ENCODE measurements at places on chromosomes 7 and 10. TPM values are rescaled to one million over a fixed set of nuclear protein-coding genes. Genes with fewer than 3 reads are reported as not detected.

GRCh38 chr7:98777051-98777450 lies 92.8 kb downstream of the TMEM130 start:
- DNase-seq = no peak

DNA sequence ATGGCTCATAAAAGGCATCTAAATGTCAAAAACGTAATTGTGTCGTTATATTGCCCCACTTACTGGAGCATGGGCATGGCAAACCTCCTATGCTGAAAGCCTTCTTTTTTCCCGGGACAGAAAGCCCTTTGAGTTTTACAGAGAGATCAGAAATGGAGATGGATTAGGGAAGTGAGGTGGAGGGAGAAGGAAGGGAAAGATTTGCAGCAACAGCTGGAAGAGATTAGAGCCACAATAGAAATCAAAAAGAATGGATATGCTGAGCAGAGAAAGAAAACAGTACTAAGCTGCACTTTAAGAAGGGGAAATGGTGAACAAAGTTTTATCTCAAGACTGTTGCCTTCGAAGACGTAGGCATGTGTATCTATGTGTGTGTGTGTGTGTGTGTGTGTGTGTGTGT lies 97.2 kb upstream of the PCGF5 start:
- no peak for DNase-seq

DNA sequence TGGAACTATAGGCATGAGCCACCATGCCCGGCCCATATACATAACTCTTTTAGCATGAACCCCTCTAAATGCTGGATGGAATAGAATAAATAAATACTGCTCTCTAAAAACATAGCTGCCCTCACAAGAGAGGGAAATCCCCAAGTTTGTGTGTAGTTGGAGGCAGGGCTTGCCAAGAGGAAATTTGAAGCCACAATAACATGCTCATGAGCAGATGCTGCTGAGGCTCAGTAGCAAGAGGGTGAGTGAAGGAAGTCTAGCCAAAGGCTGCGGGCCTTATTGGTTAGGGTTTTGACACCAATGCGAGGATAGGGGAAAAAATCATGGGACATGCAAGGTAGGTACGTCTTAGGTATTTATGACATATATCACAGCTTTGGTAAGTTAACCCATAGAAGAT lies 17.3 kb downstream of the TPK1 start:
- DNase-seq = no peak

- DNase-seq = no peak
These were observed 69.9 kb downstream of the NKX6-2 start for GRCh38 chr10:132715776-132716680.

DNA sequence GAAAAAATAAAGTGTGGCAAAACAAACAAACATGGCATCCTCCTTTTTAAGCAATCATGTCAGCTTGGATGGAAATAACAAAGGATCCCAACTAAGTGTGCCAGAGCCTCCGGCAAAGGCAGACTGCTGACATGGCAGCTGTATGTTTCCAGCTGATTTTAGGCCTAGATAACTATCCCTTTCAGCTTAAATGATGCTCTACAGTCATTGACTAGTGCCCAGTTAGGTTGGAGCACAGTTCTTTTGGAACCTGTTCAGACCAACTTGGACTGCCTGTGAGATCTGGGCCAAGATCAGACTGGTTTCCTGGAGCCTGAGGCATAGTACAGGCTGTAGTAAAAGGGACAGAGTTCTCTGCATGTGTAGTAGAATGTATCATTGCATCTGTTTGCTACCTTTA lies 128.7 kb downstream of the DYNC1I1 start:
- no peak for DNase-seq

DNA sequence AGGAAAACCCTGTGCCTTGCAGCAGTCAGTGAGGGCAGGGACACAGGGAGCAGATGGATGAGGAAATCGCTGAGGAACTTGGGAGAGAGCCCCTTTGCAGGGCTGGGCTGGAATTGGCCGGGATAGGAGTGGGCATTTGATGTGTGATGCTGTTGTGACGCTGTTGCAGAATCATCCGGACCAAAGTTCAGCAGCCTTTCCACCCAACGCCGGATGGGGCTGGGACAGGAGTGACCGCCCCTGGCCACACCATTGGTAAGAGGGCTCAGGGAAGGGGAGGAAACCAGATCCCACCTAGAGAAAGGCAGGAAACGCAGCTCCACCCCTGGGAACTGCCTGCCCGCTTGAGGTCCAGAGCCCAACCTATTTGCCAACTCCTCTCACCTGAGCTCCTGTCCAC lies 33.9 kb downstream of the PAX2 start:
- DNase-seq = no peak

DNA sequence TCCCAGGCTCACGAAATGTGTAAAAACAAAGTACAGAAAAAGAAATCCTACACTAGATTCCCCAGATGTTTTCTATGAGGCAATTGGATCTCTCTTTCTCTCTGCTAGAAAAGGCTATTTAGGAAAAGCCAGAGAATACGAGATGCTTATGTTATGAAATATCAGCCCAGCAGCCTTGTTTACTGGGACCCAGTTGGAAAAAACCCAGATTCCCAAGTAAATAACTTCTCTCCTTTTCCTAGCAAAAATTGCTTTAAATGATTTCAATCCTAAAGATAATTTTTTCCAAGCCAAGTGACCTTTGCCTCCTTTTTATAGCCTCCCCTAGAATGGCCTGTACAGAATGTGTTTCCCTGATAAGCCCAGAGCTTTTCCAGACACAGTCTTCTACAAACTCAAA lies 199.3 kb downstream of the PLXNA4 start:
- no peak for DNase-seq

- no peak for DNase-seq
These were observed 137.4 kb downstream of the TNS3 start for GRCh38 chr7:47444376-47445098.

- DNase-seq = no peak
These were observed 6.5 kb downstream of the DUSP5 start for GRCh38 chr10:110504111-110504735.

DNA sequence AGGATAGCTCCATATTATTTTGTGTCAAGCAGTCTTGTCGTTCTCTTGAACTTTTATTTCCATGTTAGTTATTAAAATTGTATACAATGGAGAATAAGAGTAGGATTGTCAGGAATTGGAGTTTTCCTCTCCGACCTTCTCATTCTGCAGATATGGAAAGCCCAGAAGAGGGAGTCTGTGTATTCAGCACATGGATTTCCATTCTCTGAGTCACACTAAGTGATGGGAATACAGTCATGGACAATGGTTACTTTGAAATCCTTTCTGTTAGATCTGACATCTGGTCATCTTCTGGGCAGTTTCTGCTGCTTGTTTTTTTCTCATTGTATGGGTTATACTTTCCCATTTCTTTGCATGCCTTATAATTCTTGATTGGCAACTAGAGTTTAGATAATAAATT lies 5.0 kb upstream of the TASOR2 start:
- no peak for DNase-seq

GRCh38 chr10:107004362-107004761 lies 160.1 kb downstream of the SORCS1 start:
- DNase-seq = no peak

DNA sequence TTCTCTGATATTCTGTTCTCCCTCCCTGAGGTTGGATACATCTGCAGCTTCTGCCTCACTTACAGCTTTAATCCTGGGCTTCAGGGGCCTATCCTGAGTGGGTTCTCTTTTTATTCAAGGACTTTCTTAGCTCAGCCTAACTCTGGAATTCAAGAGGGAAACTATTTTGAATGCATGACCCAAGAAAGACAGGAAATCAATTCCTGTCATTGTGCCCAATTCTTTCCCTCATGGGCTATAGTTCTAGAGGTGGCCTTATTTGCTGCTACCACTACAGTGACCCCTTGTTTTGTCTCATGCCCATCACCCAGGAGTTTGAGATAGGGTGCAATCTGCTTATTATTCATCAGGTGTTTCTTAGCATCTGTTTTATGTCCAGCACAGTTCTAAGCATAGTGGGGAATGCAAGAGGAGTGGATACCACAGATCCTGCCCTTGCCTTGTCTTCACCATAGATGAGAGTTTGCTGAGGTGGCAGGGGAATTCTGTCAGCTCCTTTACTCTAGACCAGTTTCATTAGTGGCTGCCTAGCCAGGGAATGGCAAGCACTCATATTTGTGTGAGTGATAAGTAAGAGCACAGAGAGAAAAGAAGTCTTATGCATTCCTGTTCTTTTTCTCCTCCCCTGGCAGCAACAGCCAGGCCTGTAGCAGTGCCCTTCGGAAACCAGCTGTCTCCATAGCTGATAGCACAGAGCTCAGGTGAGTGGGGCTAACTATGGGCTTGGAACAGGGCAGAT lies 19.4 kb downstream of the STRIP2 start:
- DNase-seq = no peak

- DNase-seq = no peak
These were observed 519 bp upstream of the RPP38 start for GRCh38 chr10:15096661-15097010.

DNA sequence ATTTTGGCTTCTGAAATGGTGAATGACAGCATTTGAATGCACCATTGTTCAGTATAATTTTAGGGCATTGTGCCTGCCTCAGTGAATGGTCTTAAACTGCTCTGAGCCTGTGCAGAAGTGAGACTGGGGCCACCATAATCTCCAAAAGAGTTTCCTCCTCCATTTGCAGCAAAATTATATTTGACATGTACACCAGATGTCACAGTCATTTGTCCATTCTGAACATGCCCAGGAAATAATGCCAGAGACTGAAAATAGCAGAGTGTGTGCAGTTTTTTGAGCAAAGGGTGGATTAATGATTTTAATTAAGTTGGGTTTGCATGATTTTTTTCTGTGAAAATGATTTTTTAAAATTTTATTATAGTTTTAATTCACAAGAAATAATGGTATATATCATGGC lies 26.4 kb upstream of the SLC35B4 start:
- DNase-seq = no peak

DNA sequence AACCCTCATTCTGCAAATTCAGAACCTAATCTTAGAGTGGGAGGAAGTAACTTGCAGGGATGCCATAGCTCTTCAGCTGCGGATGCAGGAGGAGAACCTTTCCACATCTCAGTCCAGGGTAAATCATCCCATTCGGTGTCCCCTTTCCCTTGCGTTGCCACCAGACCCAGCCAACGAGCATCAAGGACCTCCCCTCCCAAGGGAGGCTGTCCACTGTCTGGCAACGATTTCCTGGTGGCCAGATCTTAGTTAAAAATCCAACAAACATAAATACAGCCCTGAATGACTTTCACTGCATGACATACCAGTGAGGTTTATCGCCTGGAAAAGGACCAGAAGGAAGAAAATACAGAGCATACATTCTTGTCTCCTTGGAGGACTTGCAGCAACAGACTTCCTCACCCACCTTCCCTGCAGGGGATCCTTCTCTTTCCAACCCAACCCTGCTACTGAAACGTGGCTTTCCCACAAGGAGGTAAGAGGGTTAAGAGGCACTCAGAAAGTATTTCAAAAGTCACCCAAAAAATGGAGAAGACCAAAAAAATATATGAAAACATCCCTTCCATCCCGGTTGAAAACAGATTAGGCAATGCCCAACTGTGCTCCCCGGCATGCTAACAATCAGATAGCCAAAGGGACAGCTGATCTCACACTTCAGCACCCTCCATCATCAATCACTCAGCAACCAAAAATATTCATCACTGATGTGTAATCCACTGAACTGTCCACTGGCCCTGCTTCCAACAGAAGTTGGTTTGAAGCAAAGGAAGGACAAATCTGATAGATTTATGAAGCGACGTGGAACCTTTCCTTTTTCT lies 206.6 kb downstream of the TNS3 start:
- DNase-seq = no peak

The TMEM270 gene
- polyA plus RNA-seq = not detected

The BUD23 gene
- polyA plus RNA-seq = 94.5 TPM

The LHFPL3 gene
- polyA plus RNA-seq = 5.7 TPM

The MRPL32 gene
- polyA plus RNA-seq = 100 TPM

The TFPI2 gene
- polyA plus RNA-seq = 14.1 TPM

The MMD2 gene
- polyA plus RNA-seq = 0.13 TPM

The CFAP46 gene
- 11.8 TPM for polyA plus RNA-seq

All from left renal cortex interstitium (tissue), 4 donors.